Activated B cell treated with CpG ODN at 0.5 μM for 24 hours (primary cell): ENCODE measurements at places on chromosomes 3 and 15.

GRCh38 chr15:63858448-63858847 lies 24.7 kb upstream of the HERC1 start:
- no peaks in the 10 kb centered on the region for H3K36me3 ChIP-seq
- H3K4me3 ChIP-seq: no peak overlapping the region
- H3K27ac ChIP-seq: peak overlapping the region; percentile 91
- H3K27me3 ChIP-seq: no peaks in the 10 kb centered on the region
- no peak for DNase-seq
- H3K4me1 ChIP-seq: peaks cover 29% of the 10 kb centered on the region

- DNase-seq: no peak
- H3K36me3 ChIP-seq: peaks cover 6% of the 10 kb centered on the region
- peaks cover 6% of the 10 kb centered on the region for H3K4me1 ChIP-seq
Observed at GRCh38 chr15:67716171-67716570, 109.1 kb upstream of the SKOR1 start.

GRCh38 chr3:81894598-81894997 lies 133.2 kb upstream of the GBE1 start:
- H3K36me3 ChIP-seq: no peaks in the 10 kb centered on the region
- H3K27me3 ChIP-seq: no peaks in the 10 kb centered on the region
- H3K27ac ChIP-seq: no peak overlapping the region
- H3K4me1 ChIP-seq: no peaks in the 10 kb centered on the region

DNA sequence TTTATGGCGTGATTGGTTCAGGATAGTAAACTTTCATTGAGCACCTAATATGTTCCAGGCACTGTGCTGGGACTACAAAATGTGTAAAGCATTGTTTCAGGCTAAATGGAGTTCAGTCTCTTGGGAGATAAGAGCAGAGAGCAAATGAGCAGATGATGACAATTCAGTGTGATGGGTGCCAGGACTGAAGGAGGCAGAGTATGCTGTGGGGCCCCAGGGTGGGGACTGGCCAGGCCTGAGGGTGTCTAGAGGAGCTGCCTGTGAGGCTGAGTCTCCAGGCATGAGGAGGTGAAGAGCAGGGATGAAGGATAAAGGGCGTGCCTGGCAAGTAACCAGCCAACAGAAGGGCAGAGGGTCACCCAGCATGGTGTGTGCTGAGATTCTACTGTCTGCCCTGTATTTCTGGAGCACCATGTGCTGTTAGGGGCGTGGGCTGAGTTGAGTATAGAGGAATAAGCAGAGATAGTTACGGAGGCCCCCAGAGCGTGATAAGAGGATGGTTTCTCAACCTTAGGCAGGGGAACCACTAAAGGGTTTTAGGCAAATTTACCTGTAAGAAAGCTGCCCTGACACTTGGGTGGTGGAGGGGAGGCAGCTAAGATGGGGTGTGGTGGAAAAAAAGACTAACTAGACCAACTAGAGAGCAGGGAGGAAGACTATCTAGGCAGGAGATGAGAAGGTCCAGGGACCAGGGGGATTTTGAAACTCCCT lies 38.5 kb downstream of the EPHB1 start:
- H3K4me1 ChIP-seq: no peaks in the 10 kb centered on the region
- no peaks in the 10 kb centered on the region for H3K27me3 ChIP-seq
- no peak overlapping the region for H3K4me3 ChIP-seq
- H3K36me3 ChIP-seq: no peaks in the 10 kb centered on the region
- H3K27ac ChIP-seq: no peak overlapping the region

GRCh38 chr15:40511093-40511471 lies 40.3 kb downstream of the CHST14 start:
- peaks cover 28% of the 10 kb centered on the region for H3K4me1 ChIP-seq
- no peaks in the 10 kb centered on the region for H3K36me3 ChIP-seq
- H3K27me3 ChIP-seq: peaks cover 16% of the 10 kb centered on the region
- DNase-seq: peak; percentile 43
- H3K27ac ChIP-seq: peak overlapping the region; percentile 78

GRCh38 chr15:52259503-52259902 lies 36.1 kb downstream of the MYO5C start:
- no peaks in the 10 kb centered on the region for H3K27me3 ChIP-seq
- H3K36me3 ChIP-seq: no peaks in the 10 kb centered on the region
- H3K27ac ChIP-seq: peak overlapping the region; percentile 50
- no peak overlapping the region for H3K4me3 ChIP-seq
- DNase-seq: no peak

DNA sequence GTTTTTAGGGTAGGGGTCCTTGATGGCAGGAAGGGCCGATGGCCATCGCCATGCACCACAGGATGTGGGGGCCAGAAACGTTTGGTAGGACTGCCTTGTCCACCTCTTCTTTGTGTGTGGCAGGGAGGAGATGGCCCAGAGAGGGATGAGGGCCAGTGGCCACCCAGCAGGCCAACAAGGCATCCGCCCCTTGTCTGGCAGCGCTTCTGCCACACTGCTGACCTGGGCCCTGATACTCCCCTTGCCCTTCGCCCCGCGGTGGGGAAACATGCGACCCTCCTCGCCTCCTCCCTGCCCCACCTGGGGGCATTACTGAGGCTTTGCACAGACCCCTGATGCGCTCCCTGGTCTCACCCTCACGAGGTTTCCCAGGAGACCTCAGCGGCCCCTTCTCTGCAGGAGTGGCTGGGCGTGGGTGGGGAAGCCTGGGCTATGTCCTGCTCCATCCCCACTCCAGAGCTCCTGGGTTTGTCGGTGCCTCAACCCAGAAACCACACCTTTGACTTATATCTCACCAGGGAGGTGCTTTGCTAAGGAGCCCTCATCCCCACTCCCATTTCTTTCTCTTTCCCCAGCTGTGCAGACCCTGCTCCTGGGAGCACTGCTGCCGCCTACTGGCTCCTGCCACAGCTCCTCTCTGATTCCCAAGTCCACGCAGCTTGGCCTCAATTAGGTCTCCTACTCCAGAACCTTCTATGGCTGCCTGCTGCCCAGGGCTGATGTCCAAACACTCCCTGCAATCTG lies 38.7 kb downstream of the FEM1B start:
- H3K27ac ChIP-seq: no peak overlapping the region
- no peak overlapping the region for H3K4me3 ChIP-seq
- DNase-seq: peak; percentile 6
- peaks cover 9% of the 10 kb centered on the region for H3K27me3 ChIP-seq

DNA sequence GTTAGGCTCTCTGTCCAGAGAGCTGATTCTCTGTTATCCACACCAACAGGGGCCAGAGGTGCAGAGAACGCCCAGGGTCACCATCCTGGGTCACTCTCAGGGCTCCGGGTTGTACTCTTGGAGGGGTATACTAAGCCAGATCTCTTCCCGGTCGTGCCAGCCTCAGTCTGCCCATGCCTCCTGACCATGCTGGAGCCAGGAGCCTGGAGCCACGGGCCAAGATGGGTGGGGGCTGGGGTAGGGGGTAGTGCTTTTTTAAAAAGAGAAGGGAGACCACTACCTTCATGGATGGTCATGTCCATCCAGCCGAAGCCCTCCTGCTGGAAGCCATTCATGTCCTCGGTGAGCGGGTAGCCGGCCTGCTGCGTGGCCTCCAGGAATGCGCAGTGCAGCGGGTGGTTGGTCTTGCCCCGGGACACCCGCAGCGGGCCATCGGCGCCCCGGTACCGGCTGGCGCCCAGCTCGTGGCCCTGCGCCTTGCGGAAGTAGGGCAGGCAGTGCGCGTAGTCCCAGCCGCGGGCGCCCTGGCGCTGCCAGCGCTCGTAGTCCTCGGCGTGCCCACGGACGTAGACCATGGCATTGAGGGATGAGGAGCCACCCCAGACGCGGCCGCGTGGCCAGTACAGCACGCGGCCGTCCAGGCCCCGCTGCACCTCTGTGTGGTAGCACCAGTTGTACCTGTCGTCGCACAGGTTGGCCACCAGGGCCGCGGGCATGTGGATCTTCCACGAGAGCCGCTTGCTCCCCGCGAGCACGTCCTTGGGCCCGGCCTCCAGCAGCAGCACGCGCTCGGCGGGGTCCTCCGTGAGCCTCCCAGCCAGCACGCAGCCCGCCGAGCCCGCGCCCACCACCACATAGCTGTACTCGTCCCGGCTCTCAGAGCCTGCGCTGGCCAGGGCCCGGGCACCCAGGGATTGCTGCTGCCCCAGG lies 22.9 kb downstream of the CHDH start:
- H3K4me3 ChIP-seq: no peak overlapping the region
- no peaks in the 10 kb centered on the region for H3K4me1 ChIP-seq
- H3K27me3 ChIP-seq: no peaks in the 10 kb centered on the region
- H3K27ac ChIP-seq: no peak overlapping the region

- no peak overlapping the region for H3K27ac ChIP-seq
- H3K4me3 ChIP-seq: no peak overlapping the region
- DNase-seq: no peak
- H3K4me1 ChIP-seq: peaks cover 7% of the 10 kb centered on the region
- H3K27me3 ChIP-seq: no peaks in the 10 kb centered on the region
Observed at GRCh38 chr15:77350792-77351191, 69.1 kb downstream of the PEAK1 start.

DNA sequence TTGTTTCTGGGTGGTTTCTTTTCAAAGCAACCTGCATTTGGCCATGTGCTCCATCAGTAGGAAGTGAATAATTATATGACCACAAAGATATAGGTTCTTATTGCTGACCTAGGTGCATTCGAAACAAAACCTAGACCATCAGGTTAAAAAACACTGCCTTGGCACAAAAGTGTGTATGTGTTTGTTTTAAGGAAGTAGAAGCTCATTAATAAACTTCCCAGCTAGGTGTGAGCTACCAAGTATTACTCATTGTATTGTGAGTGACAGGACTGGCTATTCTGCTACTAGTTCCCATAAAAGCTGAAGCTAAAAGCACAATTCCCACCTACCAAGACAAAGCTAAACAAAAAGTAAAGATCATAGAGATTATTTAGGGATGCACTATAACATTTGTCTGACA lies 168.2 kb downstream of the TP63 start:
- no peaks in the 10 kb centered on the region for H3K4me1 ChIP-seq
- no peaks in the 10 kb centered on the region for H3K27me3 ChIP-seq
- no peak for DNase-seq
- no peaks in the 10 kb centered on the region for H3K36me3 ChIP-seq
- H3K27ac ChIP-seq: no peak overlapping the region
- no peak overlapping the region for H3K4me3 ChIP-seq

GRCh38 chr15:83082730-83083386 lies 15.8 kb upstream of the BTBD1 start:
- H3K4me1 ChIP-seq: no peaks in the 10 kb centered on the region
- H3K36me3 ChIP-seq: no peaks in the 10 kb centered on the region
- peaks cover 31% of the 10 kb centered on the region for H3K27me3 ChIP-seq
- H3K4me3 ChIP-seq: no peak overlapping the region
- no peak for DNase-seq
- H3K27ac ChIP-seq: no peak overlapping the region

DNA sequence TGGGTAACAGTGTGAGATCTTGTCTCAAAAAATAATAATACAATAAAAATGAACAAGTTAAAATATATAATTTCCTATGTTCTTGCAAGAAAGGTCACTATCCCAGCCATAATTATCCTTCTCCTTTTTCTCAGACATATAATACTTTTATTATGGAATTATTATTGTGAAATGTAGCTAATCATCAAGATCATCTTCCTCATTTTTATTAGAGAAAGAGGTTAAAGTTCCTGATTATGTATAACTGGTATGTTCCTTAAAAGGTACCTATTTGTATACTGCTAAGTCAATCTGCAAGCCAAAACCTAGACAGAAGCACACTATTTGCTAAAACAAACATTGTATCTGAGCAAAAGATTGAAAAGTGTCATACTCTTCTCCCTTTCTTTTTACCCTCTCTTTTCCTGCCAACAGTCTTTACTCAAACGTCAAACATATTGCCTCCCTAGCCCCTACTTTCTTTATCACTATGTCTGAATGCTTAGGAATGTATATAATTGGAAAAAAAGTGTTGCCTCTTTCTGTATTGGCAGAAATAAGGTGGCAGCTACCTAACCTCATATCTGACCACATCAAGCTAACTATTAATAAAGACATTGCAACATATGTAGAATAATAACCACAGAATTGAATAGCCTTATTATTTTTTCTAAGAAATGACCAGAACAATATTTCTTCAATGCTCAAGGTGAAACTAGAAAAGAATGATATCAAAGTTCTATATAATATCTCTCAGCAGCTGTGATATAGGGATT lies 18.5 kb downstream of the SEC11A start:
- H3K4me3 ChIP-seq: no peak overlapping the region
- DNase-seq: no peak
- H3K27ac ChIP-seq: peak overlapping the region; percentile 26
- peaks cover 11% of the 10 kb centered on the region for H3K36me3 ChIP-seq
- H3K27me3 ChIP-seq: no peaks in the 10 kb centered on the region

GRCh38 chr3:30662836-30663235 lies 56.4 kb downstream of the TGFBR2 start:
- peak overlapping the region; percentile 24 for H3K4me3 ChIP-seq
- peaks cover 90% of the 10 kb centered on the region for H3K4me1 ChIP-seq
- no peaks in the 10 kb centered on the region for H3K27me3 ChIP-seq
- H3K27ac ChIP-seq: peak overlapping the region; percentile 69
- H3K36me3 ChIP-seq: peaks cover 70% of the 10 kb centered on the region

DNA sequence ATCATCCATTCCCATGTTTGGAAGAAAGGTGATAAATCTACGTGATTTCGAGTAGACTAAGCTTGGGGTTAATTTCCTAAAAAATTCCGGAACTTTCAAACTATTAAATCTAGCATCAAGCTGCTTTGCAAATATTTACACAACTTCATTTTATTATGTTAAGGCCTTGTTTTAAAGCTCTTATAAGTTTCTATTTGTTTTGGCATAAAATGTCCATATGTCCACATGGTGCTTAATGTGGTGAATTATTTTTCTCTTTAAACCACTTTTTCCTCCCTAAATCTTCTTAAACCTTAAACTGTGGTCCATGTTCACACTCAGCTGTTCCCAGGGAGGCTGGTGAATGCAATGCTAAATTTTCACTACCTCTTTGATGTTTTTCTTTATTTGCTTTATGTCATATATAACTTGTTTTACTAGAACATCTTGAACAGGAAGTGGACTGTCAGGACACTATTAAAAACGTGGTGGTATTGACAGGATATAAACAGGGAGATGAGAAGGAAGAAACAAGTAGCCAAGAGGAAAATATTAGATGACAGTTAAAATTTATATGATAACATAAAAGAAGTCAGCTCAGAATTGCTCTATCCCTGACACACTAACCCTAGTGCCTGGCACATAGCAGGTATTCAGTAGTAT lies 72.5 kb upstream of the AGTR1 start:
- H3K4me1 ChIP-seq: no peaks in the 10 kb centered on the region
- H3K36me3 ChIP-seq: no peaks in the 10 kb centered on the region
- no peak overlapping the region for H3K4me3 ChIP-seq

- no peak for DNase-seq
- peaks cover 18% of the 10 kb centered on the region for H3K4me1 ChIP-seq
- peaks cover 21% of the 10 kb centered on the region for H3K36me3 ChIP-seq
Observed at GRCh38 chr3:123153125-123154019, 48.4 kb upstream of the SEC22A start.

- H3K27ac ChIP-seq: no peak overlapping the region
- H3K27me3 ChIP-seq: no peaks in the 10 kb centered on the region
- no peak overlapping the region for H3K4me3 ChIP-seq
- H3K36me3 ChIP-seq: no peaks in the 10 kb centered on the region
Observed at GRCh38 chr3:141095546-141095937, 44.4 kb downstream of the SPSB4 start.
